ENCODE measurements at places on chromosomes 7 and 10.

- no peak for DNase-seq
- no peak overlapping the region for H3K4me3 ChIP-seq
- H3K27ac ChIP-seq = no peak overlapping the region
Measured at GRCh38 chr7:78172267-78172757, 373.7 kb downstream of the PHTF2 start.

GRCh38 chr7:50957431-50957830 is 174.7 kb upstream of the GRB10 start:
- no peak overlapping the region for H3K4me3 ChIP-seq
- H3K36me3 ChIP-seq = peaks cover 7% of the 10 kb centered on the region
- no peak overlapping the region for H3K27ac ChIP-seq
- peaks cover 24% of the 10 kb centered on the region for H3K27me3 ChIP-seq

DNA sequence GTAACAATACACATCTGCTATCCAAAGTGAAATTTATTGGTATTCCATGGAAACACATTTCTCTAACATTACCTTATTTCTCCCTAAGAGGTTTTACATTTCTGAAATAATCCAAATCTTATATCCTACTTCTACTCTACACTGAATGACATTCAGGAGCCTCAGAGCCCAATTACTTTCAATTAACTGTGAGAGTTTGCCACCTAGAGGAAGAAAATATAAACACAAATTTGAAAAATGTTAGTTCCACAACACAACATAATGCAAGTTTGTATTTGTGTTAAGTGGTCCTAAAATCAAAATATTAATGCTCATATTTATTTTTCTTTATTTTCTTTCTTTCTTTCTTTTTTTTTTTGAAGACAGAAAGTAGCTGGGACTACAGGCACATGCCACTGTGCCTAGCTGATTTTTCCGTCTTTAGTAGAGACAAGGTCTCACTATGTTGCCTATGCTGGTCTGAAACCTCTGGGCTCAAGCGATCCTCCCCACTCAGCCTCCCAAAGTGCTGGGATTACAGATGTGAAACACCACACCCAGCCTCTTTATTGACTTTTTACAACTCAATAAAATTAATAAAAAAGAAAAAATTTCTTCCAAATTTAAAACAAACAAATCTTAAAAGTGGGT is 46.0 kb downstream of the ATAD1 start:
- H3K4me1 ChIP-seq = peaks cover 6% of the 10 kb centered on the region
- DNase-seq = no peak
- no peaks in the 10 kb centered on the region for H3K27me3 ChIP-seq

GRCh38 chr7:133977409-133978274 is 149.5 kb upstream of the LRGUK start:
- no peaks in the 10 kb centered on the region for H3K27me3 ChIP-seq
- no peak overlapping the region for H3K27ac ChIP-seq
- no peak for DNase-seq
- H3K4me3 ChIP-seq = no peak overlapping the region
- no peaks in the 10 kb centered on the region for H3K36me3 ChIP-seq
- no peaks in the 10 kb centered on the region for H3K4me1 ChIP-seq

- no peaks in the 10 kb centered on the region for H3K36me3 ChIP-seq
- H3K4me1 ChIP-seq = no peaks in the 10 kb centered on the region
- no peaks in the 10 kb centered on the region for H3K27me3 ChIP-seq
- no peak overlapping the region for H3K4me3 ChIP-seq
- no peak overlapping the region for H3K27ac ChIP-seq
Measured at GRCh38 chr7:85699482-85699881, 512.6 kb upstream of the SEMA3D start.

DNA sequence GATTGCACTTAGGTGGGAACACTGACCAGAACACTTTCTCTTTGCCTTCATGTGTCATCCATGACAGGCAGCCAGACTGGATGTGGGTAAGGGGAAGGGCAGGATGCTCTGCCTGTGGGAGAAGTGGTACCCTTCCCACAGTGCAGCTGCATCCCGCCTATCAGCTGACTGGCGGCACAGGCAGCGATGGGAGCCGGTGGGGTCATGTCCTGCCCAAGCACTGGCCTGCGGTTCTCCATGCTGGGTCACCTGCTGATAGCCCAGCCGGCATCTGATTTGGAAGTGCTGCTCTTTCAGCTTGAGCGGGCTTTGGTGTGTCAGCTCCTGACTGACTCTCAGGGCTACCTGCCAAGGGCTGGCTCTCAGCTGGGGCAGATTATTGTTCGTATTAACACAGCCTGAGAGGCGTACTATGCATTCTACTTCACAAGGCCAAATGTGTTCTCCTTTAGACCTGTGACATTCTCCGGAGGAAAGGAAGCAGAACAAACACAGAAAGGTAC is 105.2 kb upstream of the PDLIM1 start:
- H3K27ac ChIP-seq = no peak overlapping the region
- H3K4me1 ChIP-seq = peaks cover 3% of the 10 kb centered on the region
- DNase-seq = no peak
- H3K4me3 ChIP-seq = no peak overlapping the region

Measured in effector memory CD8-positive, alpha-beta T cell (primary cell).